ENCODE measurements at places on chromosomes 3 and 15. TPM values are rescaled to one million over a fixed set of nuclear protein-coding genes. Genes with fewer than 3 reads are reported as not detected.

Gene ARID3B
- polyA plus RNA-seq: 20.4 TPM

Gene SLC24A5
- 0.41 TPM for polyA plus RNA-seq

Gene HEXA
- 118 TPM for polyA plus RNA-seq

Gene ABHD17C
- 35.7 TPM for polyA plus RNA-seq

Gene ACTRT3
- polyA plus RNA-seq: 4.9 TPM

Gene HTD2
- polyA plus RNA-seq: 15.0 TPM

Gene CFAP100
- polyA plus RNA-seq: 3.0 TPM

Gene GOLGA8T
- not detected for polyA plus RNA-seq

Gene CPN2
- polyA plus RNA-seq: 0.88 TPM

Gene LRRC3B
- 1.4 TPM for polyA plus RNA-seq

Gene GPR171
- 0.11 TPM for polyA plus RNA-seq

Gene KLHL40
- polyA plus RNA-seq: not detected

Gene MAGI1
- polyA plus RNA-seq: 30.8 TPM

Gene ZXDC
- 30.1 TPM for polyA plus RNA-seq

Gene ITGA11
- 3.8 TPM for polyA plus RNA-seq
